Fibroblast of skin of left quadriceps (primary cell): ENCODE measurements at places on chromosomes 3 and 15.

- DNase-seq: no peak
Measured at GRCh38 chr3:133836497-133837158, 31.0 kb downstream of the SRPRB start.

- no peak for DNase-seq
Measured at GRCh38 chr15:77966540-77967234, 110.8 kb downstream of the TBC1D2B start.

- no peak for DNase-seq
Measured at GRCh38 chr3:9666704-9667445, 17.6 kb downstream of the MTMR14 start.

- no peak for DNase-seq
Measured at GRCh38 chr15:71387810-71388209, 272.5 kb downstream of the THSD4 start.

DNA sequence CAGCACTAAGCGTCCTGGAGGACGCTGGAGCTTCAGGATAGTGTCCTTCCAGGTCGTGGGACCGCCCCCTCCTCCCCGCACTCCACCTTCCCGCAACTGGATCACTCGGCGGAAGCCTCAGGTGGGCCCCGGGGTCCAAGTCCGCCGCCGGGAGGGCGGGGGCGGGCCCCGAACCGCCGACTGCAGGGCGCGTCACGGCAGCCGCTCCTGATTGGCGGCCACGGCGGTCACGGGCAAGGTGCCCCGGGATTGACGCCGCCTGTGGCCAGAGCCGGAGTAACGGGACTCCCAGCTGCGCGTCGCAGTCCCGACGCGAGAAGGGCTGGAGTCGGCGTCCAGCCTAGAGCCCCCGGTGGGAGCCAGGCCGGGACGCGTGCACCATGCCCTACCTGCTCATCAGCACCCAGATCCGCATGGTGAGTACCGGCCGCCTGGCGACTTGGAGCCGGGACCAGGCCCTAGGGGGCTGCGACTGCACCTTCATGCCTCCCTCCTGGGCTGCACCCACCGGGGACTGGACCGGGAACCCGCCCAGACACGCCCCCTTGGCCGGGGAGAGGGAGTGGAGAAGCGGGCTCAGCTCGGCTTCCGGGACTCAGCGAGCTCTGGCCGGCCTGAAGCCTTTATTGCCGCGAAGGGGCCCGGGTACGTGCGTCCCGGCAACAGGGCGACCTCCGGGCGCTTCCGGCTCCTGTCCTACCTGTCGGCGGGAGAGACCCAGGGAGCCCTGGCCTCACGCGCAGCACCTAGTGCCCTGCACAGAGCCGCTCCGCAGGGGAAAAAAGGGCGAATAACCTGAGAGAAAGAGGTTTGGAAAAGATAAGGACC lies at the start of gene GCHFR:
Gene GCHFR, plus strand, starts transcription at position 268 of the 828 bp plus-strand sequence. Its CDS starts 113 bp downstream, at position 381.
- DNase-seq: no peak

- DNase-seq: no peak
Measured at GRCh38 chr3:196216681-196217211, 412 bp downstream of the SLC51A start.

GRCh38 chr3:117600112-117600511 lies 890.5 kb downstream of the TUSC7 start:
- DNase-seq: no peak

DNA sequence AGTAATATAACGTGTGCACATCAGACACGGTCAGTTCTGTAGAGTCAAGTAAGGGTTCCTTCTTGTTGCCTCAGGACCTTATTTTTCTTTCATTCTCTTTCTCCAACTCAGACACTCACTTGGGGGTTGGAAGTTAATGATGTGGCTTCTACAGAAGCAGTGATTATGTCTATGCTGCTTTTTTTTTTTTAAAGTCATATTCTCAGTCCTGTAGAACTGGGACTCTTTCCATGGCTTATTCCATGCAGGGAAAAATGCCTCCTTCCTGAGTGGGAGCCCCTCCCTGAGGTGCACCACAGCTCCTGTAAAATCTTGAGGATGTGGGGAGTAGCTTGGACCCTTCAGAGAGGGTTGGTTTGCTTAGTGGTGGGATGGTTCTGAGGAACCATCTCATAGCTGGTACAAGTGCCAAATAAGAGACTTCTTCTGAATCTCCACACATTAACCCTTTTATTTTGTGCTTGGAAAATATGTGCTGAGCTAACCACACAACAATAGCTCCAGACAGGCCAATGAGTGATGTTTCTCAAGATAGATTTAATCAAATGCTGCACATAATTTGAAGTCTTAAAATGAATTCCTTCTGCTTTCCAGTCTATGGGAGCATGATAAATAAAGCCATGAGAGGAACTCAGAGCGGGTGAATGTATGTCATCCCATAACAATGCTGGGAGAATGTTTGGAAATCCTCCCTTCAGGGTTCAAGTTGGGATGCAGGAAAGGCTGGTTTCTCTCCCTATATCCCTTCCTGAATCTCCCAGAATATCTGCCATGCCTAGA lies 23.3 kb upstream of the FSTL1 start:
- DNase-seq: peak; percentile 76

GRCh38 chr3:171460725-171461524 lies 720 bp upstream of the TNIK start:
- peak; percentile 23 for DNase-seq

GRCh38 chr3:78338405-78338804 lies 1298.5 kb downstream of the ROBO2 start:
- no peak for DNase-seq

- DNase-seq: no peak
Measured at GRCh38 chr3:162764051-162764807, 1267.6 kb downstream of the OTOL1 start.
